CD4-positive, alpha-beta T cell treated with Interleukin-17A for 4 hours (primary cell): ENCODE measurements at places on chromosomes 7 and 10.

DNA sequence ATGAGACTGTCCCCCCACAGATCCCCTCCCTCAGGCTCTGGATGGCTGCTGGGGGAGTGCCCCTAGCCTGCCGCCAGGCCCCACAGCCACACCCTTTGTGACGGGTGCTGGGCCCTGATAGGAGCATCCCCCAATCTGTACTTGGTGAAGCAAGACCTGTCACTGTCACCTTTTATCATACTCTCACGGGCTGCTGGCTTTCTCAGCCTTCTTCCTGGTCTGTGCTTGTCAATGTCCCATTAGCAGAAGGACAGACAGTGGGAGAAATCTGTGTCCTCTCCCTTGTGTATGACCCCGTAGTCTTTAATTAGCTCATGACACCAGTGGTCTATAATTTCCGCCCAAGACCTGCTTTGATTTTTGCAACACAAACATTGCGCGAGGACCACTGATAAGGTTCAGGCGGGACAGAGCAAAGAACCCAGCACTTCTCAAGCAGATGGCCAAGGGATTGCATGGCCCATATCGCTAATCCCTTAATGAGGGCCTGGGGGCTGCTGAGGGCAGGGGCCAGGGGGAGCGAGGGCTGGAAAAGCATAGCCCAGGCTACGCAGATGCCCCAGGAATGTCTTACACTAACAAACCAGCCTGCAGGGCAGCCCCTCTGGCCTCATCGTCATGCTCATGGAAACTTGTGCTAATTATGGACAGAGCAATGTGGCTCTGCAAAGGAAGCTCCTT, 127.8 kb downstream of the PTPN20 start:
- DNase-seq: no peak

DNA sequence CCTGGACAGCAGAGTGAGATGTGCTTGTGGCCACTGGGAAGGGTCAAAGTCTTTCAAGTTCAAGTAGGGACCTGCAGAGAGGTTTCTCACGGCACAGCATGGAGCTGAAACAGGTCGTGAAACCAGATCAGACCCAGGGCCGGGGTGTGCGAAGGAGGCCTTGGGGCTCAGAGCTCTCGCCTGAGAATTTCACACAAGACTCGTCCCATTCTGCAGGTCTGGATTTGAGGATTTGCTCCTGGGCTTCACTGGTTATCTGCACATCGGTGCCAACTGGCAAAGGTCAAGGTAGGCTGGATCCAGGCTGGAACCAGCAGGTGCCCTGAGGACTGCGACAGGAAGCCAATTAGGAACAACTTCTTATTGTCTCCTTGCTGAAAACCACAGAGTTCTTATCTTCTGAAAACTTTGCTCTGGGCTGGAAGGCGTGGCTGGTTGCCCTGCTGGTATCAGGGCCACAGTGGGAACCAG, 24.0 kb upstream of the GTF2I start:
- no peak for DNase-seq

GRCh38 chr7:46226860-46227259, 305.8 kb upstream of the IGFBP3 start:
- no peak for DNase-seq

DNA sequence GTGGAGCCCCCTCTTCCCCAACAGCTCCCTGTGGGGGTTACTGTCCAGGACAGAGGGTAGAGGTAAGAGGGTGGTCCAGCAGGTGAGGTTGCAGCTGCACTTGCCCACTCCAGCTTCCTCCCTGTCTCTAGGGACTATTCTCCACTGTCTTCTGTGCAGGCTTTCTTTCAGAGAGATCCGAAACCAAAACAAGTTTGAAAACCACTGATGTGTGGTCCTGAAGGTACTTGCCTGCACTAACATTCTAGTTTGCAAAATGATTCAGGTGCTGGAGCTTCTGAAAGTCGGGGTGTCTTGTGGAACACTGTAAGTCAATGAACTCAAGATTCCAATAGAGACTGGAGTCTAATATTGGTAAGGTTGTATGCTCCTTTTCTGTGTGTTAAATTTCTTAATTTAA, 63.1 kb downstream of the BLNK start:
- DNase-seq: no peak
